Stimulated activated CD4-positive, alpha-beta T cell treated with anti-CD3 and anti-CD28 coated beads, TNF-alpha, amount 100 ng/mL, for 1 hour (primary cell): ENCODE measurements at places on chromosomes 7 and 10.
A peak's percentile ranks its signal among the peaks of the same experiment; 100 is the strongest.

GRCh38 chr10:119679480-119679829 is 28.3 kb downstream of the BAG3 start:
- no peak for DNase-seq

DNA sequence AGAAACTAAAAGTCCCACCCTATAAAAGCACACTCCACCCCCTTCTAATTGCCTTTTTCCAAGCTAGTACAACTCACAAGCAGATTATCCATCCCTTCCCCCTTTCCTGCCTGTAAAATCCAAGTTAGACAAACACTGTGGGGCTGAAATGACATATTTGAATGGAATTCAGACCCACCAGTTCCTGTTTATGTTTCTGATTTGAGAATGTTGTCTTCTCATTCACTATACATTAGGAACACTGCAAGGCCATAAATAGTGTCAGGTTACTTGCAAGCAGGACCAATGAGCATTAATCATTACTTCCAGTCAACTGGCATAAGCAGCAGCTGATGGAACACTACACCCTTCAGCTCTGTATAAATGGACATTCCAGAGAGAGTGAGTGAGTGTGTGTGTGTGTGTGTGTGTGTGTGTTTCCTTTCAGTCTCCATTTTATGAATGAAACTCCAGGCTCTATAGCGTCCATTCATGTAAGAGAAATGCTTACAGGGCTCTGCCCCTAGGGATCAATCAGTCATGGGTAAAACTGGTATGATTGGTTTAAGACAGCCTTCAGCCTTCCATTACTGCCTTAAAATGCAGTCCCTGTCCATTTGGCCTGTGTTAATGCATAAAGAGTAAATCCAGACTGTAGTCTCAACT is 69.3 kb downstream of the ETV1 start:
- no peak for DNase-seq

DNA sequence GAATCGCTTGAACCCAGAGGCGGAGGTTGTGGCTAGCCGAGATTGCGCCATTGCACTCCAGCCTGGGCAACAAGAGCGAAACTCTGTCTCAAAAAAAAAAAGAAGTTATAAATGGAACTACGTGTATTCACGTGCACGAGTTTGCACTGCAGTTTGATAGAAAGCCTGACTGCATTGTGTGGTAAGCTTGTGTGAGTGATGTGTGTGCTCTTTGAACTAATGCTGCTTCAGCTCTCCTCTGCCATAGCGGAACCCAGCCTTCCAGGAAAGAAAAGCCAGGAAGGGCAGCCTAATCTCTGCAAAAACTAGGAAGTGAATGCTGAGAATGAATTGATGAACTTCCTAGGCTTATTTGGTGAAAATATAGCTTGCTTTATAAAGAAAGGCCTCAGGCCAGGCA is 15.6 kb upstream of the MKRN1 start:
- no peak for DNase-seq

DNA sequence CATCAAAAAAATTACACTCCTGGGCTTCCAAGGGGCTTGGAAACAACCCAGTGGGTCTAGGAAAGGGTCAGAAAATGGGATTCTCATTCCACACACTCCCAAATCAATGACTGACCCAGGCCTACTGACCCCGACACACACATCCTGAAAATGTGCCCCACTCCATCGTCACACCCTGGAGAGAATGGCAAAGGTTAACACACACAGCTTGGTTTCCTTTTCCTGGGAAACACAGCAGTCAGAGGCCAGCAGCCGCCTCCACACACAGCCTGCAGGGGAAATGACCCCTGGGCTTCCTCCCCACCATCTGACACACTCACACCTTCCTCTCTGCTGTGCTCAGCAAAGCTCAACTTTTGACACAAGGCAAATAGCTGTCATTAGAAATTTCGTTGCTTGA is 42.9 kb downstream of the SH3PXD2A start:
- no peak for DNase-seq

DNA sequence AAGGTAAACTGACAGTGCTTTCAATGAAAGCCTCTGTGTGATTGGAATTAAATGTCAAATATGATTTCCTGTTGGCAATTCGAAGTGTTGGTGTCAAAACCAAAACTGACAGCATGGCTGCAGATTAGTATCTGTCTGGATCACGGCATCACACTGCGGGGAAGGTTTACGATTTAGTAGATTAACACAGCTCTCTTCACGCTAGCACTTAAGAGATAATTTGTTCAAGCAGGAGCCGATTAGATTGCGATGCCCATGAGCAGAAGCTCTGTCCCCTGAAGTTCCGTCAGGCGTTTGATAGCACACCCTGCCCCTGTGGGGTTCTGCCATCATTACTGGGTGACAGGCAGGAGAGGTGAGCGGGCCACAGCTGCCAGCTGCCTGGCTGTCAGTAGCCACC is 279.5 kb upstream of the AUTS2 start:
- no peak for DNase-seq

- no peak for DNase-seq
Measured at GRCh38 chr7:37476428-37476827, 27.8 kb upstream of the ELMO1 start.

GRCh38 chr10:72098301-72098835 is 10.0 kb upstream of the SPOCK2 start:
- no peak for DNase-seq

- DNase-seq = no peak
Measured at GRCh38 chr7:75048435-75049379, 24.9 kb downstream of the RCC1L start.

- DNase-seq = peak; percentile 69
Measured at GRCh38 chr10:4825868-4826791, at the start of gene AKR1E2. Gene AKR1E2 (plus strand): TSS chr10:4826207. CDS start chr10:4826325, 118 bp downstream.

DNA sequence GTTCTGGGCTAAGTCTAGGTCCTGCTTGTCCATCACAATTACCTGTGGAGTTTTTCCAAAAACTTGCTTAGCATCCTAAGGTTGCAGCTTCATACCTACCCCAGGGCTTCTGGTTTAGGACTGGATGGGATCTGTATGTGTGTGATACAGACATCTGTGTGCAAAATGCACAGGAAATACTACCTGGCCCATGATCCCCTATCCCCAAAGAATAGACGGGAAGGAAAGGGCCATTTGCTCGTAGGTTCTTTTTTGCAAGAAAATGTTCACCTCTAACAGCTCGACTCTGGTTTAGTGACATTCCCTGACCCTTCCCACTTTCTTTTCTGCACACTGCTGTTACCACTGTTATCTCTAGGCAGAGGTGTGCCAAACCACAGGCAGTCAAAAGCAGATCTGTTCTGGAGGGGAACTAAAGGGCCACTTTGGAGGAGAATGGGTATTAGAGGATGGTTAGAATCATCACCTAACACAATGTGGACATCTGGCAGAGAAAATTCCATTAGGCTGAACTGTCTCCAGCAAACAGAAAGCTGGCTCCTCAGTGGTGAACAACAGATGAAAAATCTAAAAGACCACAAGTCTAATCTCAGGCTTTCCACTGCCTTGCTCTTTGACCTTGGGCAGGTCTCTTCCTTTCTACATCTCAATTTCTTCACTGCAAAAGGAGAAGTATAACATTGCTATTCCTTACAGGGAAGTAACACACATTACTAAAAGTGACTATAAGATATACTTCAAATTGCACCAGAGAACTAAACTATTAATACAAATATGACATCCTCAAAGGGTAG is 107.4 kb downstream of the UBE2H start:
- DNase-seq = no peak

DNA sequence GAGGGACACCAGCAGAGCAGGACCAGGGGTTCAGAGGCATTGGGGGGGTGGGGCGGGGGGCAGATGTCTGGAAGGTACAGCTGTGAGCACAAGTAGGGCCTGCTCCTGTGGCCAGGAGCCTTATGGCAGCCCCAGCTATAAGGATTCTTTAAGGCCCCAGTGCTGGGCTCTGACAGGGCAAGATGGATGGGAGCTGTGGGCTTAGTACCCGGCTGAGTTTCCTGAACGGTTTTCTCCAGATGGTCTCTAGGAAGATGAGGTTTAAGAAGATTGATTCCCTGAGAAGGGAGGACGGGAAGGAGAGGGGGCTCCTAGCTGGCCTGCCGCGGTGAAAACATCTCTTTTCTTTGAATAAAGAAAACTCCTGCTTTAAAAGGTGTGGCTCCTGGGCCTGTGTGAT is 30.1 kb upstream of the COMTD1 start:
- DNase-seq = no peak

DNA sequence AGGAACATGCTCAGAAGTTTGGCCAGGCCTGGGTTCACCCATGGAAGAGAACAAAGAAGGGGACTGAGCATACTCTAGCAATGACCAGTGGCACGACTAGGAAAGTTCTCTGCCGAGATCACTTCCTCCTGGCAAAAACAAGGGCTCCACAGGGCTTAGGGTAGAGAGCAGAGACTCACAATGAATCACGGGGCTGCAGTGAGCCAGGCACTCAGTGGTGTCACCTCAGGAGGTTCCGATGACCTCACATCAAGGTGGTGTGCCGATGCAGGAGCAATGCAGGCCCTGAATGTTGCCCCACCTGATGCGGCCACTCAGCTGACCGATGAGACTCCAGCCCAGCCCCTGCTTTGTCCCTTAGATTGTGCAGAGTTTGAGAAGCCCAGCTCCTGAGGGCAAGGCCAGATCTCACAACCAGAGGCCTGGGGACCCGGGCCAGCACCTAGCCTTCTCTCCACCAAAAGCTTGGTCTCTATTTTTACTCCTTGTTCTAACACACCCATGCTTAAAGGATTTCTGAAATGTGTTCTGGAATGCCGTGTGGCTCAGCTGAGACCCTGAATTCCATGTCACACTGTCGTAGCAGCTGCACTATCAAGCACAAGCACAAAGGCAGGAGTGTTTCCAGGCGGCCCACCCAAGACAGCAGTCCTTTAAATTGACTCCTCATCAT is 60.9 kb downstream of the COBL start:
- DNase-seq = no peak

DNA sequence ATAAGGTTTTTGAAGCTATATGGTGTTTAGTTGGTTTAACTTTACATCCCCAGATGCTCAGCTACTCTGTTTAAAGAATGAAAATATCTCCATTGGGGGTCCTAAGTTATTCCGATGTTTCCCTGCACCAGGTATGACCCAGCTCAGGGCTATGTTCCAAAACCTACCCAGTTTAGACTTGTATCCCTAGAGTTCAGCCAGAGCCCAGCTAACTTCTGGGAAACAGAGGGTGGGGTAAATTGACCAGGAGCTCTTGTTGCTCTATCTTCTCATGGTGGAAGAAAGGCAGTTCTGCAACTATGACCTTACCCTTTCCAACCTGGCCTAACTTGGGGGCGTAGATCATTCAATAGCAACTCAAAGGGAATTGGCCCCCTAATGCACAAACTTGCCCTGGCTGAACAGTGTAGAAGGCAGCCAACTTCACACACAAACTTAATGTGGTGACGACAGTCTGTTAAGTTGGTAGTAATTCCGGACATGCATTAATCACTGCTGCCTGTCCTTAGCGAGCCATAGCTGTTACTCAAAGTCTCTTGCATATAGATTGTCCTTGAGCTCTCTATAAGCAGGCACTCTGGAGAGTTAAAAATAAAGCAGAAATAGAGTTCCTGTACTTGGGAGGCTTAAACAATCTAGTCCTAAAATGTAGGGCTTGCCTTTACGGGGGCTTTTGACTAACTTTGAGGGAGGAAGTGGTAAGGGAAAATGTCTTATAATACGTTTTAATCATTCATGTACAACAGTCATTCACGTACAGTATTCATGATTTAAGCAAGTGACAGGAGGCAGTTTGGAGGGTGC is 5.3 kb upstream of the ZNRF2 start:
- DNase-seq = no peak

DNA sequence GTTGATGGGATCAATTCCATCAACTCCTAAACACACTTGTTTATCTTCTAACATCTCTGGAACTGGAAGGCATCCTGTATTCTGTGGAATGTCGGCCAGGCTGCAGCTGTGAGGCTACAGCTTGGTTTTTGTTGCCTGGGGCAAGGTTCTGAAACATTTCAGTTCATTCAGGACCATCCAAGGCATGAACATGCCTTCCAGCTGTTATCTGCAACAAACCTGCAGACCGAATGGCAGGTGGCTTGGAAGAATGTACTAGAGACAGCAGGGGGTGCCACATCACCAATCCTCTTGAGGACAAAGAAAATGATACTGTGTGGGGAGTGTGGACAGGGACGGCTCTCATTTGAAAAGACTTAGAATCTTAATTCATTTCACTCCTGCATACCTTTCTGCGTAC is 12.4 kb downstream of the PAPOLB start:
- DNase-seq = no peak

DNA sequence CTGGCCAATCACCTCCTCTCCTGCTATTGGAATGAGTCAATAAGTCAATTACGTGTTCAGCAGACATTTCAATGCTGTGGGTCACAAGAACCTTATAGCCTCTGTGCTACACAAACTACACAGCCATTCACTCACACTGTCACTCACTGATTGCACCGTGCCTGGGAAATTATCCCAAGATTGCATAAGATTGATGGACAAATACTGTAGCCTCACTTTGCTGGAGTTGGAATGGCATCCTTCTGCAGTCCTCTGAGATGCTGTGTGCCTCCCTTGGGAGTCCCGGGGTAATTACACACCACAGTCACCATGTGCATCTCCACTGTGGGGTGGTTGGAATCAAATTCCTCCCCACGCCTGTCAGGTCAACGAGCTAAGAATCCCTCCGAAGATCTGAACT is 358.7 kb upstream of the MGMT start:
- DNase-seq = no peak

- DNase-seq = no peak
Measured at GRCh38 chr7:101736084-101736483, 81.3 kb upstream of the CUX1 start.

- DNase-seq = no peak
Measured at GRCh38 chr7:4681218-4681851, 760 bp upstream of the FOXK1 start.

- no peak for DNase-seq
Measured at GRCh38 chr10:60606343-60607080, 171.8 kb upstream of the CDK1 start.

- DNase-seq = no peak
Measured at GRCh38 chr7:77288676-77289320, 89.2 kb upstream of the FGL2 start.

DNA sequence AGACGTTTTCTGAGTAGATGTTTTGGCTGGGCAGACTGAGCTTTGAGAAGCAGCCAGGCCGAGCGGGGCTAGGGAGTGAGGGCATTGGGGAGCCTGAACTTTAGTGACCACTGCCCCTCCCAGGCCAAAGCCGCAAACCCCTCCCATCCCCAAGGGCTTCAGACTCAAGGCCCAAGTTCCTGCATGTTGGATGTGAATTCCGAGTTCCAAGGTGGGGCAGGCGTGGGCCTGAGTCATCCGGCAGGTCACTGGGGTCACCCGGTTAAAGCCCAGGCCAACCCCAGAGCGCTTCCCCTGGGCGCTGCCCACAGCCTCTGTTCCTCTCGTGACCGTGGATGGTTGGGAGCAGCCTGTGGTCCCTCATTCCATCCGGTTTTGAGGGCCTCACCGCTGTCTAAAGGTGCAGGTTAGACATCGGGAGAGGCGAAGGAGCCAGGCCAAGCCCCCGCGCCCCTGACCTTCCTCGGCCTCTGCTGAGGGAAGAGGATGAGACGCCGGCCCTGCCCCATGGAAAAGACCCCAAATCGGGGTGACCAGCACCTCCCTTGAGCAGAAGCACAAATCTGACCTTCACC is 6.9 kb upstream of the PDGFA start:
- no peak for DNase-seq
